ENCODE measurements at places on chromosomes 4 and X.

DNA sequence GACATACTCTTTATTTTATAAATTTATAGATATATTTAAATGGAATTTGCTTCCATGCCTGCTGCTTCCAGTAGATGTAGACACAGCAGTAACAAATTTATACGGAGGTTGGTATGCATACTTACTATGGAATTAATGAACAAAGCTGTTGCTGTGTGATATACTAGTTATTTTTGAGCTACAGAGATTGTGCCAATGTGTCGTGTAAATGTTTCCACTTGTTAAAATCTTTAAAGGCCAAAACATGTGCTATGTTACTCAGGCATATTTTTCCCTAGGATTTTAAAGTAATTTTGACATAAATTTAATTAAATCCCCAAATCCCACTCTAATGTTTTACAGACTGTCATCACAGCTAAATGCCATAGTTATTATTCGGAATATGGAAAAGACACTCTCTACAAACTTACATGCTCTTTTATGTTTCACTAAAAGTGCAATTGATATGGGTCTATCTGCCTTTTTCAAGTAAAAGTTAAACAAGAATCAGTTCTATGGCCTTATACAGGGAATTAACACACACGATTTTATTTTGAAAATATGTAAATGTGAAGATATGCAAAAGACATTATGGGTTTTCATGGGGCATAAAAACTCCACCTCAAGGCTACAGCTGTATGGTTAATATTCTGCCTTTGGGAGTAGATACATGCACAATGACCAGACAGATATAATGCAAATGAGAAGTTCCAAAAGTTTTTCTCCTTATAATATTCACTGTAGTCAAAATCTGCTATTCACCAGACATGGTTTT lies 256.8 kb downstream of the FSTL5 start:
- DNase-seq = no peak
- no peak overlapping the region for H3K4me3 ChIP-seq
- no peaks in the 10 kb centered on the region for H3K4me1 ChIP-seq
- H3K27me3 ChIP-seq = no peaks in the 10 kb centered on the region
- no peaks in the 10 kb centered on the region for H3K36me3 ChIP-seq

DNA sequence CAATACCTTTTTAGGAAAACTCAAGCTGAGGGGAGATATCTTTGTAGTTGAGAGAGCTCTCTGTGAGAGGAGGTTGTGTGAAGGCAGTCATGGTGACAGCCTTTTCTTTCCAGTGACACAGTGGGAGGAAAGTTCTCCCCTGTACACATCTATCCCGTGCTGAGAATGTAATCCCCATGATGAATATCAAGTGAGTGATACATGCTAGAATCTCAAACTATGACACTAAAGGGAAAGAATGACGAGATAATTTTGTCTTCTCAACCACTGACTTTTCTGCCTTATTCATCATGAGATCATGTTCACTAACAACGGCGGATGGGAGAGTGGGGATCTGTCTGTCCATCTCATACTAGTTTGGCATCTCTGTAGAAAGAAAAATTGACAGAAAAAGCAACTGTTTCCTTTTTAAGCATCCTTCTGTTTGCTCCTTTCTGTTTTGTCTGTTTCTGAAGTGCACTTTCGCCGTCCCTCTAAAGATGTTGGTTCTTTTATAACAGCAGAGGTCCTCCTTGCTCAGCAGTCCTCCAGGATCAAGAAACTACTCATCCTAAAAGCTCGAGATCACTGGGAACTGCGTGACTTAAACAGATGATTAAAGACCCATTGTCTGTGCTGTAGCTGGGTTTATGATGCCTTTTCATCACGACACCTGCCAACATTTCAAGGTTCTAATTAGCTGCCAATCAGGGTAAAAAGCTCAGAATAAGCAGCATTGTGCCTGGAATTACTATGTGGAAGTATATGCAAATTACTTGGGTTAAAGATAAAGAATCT lies 137.6 kb downstream of the DCK start:
- no peak overlapping the region for H3K4me3 ChIP-seq
- H3K4me1 ChIP-seq = no peaks in the 10 kb centered on the region
- no peak for DNase-seq
- H3K27me3 ChIP-seq = no peaks in the 10 kb centered on the region

DNA sequence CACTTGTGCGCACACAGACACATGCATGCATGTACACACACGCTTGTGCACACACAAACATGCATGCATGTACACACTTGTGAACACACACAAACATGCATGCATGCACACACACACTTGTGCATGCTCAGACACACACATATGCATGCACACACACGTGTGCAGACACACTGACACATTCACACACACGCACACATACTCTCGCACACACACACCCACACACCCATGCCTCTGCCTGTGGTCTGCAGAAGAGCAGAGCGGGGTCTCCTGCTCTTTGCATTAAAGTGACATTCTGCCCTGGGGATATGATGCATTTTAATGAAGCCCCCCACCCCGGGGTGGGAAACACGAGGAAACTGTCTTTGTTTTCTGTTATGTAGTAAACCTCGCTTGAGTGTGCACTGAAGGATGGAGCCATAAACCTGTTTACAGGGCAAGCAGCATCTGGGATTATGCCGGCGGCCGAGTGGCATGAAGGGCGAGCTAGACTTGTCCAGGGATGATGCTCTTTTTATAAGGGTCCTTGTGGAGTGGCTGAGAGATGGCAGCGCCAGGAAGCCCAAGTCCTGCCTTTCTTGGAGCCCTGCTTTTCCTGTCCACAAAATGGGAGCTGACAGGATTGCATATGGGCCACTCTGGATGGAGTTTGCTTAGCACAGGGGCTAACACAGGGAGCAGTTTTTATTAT lies 17.8 kb downstream of the PSAPL1 start:
- peak; percentile 24 for DNase-seq
- no peaks in the 10 kb centered on the region for H3K27me3 ChIP-seq
- no peaks in the 10 kb centered on the region for H3K36me3 ChIP-seq
- no peak overlapping the region for H3K27ac ChIP-seq
- no peak overlapping the region for H3K4me3 ChIP-seq
- no peaks in the 10 kb centered on the region for H3K4me1 ChIP-seq

DNA sequence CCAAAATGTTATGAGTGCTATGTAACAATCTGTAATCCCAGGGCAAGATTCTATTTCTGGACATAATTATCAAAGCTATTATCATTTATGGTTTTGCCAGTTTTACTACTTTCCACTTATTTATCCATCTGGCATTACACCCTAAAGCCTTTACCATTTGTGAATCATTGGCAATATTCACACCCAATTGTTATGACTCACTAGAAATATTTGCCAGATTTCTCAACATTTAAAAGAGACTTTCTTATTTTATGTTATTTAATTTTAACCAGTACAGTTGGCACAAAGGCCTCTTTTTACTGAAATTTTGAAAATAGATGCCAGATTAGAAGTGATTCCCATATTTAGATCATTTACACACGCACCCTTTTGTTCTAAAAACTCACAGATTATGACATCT lies 242.7 kb upstream of the WDFY3 start:
- DNase-seq = no peak
- H3K27me3 ChIP-seq = no peaks in the 10 kb centered on the region
- no peak overlapping the region for H3K4me3 ChIP-seq
- no peaks in the 10 kb centered on the region for H3K4me1 ChIP-seq

DNA sequence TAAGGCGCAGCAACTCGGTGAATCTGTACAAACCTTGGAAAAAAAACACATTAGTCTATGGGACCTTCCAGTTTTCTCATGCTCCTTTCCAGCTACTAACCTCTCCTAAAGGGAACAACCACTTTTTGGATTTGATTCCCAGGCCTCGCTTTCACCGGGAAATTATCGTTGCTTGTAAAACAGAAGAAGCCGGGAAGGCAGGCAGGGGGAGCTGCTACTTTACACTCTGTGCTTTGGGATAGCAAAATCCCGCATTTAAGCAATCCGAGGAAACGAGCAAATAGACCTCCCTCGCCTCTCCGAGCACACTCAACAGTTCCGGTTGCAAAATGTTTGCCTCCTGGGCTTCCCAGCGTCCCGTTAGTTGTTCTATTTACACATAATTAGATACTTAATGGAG lies 1.2 kb downstream of the CD38 start:
- no peak for DNase-seq
- no peaks in the 10 kb centered on the region for H3K36me3 ChIP-seq
- peaks cover 2% of the 10 kb centered on the region for H3K4me1 ChIP-seq
- H3K27me3 ChIP-seq = no peaks in the 10 kb centered on the region
- peak overlapping the region; percentile 78 for H3K4me3 ChIP-seq

- no peaks in the 10 kb centered on the region for H3K27me3 ChIP-seq
- no peak for DNase-seq
- no peaks in the 10 kb centered on the region for H3K4me1 ChIP-seq
Observed at GRCh38 chrX:111850975-111851374, 25.0 kb upstream of the TRPC5OS start.

Data from ascending aorta (tissue), 2 donors.